ENCODE measurements at places on chromosomes 5 and 9.

- ATAC-seq = no peak
These were observed 60.7 kb upstream of the SYNPO start for GRCh38 chr5:150579462-150580400.

DNA sequence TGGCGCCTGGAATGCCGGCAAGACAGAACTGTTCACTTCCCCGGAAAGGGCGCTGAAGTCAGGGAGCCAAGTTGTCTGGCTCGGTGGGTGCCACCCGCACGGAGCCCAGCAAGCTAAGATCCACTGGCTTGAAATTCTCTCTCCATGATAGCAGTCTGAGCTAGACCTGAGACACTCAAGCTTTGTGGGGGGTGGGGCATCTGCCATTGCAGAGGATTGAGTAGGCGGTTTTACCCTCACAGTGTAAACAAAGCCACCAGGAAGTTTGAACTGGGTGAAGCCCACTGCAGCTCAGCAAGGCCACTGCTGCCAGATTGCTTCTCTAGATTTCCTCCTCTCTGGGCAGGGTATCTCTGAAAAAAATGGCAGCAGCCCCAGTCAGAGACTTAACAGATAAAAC is 277.4 kb downstream of the SLCO4C1 start:
- no peak for ATAC-seq

DNA sequence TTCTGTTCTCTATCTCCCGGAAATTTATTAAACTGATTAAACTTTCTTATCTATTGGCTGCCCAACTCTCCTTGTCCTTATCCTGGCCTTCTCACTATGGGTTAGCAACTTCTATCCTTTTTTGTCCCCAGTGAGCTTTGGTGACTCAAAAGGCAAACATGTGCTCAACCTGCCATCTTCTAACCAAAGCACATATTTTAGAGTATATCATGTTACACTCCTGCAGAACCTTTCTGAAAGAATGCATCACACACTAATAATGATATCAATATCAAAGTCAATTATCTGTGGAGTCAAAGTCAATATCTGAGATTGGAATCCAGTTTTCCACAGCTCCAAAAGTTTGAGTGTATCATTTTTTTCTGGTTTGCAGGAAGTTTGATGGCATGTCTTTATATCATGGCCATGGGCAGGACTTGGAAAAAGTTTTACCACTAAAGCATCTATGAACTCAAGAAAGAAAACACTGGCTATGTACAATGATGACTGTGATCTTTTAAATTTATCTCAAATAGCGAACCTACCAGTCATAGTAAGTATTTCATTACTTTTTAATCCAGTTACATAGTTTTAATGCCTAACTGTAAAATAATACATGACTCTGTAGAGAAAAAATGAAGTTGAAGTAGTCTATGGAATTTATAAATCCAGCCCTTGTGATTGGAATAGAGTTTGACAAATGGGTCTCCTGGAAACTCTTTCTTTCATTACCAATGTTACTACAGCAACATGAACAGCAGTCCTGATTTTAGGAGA is 166.8 kb downstream of the DROSHA start:
- no peak for ATAC-seq

DNA sequence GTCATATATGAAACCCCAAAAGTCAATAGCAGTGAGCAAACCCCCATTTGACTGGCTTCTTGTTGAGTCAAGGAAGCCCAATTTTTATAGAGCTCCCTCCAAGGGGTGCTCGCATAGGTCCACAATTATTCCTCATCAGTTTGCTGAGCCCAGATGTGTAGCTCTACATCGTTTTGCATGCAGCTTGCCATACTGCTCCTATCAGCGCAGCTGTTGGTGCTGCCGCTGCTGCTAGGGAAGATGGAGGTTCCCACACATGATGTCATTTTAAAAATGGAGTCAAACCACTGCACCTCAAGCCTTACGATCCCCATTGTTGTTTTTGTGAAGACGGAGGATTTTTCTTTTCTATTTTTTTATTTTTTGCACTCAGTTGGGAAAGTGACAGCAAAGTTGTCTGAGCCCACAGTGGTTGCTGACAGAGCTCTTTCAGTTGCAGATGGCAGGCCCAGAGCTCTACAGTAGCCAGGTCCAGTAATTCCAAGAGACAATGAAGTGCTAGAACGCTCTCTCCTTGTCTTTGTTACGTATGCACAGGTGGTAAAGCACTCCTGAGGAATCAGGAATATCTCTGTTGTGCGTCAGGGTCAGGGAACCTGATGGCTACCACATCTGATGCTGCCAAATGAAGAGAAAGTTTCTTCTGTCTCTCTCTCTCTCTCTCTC is 23.2 kb upstream of the C5orf63 start:
- ATAC-seq = no peak

DNA sequence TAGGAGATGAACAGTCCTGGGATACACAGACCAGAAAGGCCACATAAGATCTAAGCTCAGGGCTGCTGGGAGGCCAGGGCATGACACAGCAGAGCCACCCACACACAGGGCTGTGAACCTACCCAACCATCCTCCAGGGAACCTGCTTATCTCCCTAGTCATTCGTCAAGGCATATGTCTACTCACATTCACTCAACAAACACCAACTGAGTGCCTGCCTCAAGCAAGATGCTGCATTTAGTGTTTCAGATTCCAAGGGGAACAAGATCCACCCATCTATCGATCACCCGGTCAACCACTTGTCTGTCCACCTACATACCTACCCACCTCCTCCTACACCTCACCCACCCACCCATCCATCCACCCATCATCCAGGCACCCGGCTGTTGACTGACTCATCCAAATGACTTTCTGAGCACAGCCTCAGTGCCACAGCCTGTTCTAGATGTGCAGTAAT is 1.9 kb downstream of the DPM2 start:
- ATAC-seq = peak; percentile 8

DNA sequence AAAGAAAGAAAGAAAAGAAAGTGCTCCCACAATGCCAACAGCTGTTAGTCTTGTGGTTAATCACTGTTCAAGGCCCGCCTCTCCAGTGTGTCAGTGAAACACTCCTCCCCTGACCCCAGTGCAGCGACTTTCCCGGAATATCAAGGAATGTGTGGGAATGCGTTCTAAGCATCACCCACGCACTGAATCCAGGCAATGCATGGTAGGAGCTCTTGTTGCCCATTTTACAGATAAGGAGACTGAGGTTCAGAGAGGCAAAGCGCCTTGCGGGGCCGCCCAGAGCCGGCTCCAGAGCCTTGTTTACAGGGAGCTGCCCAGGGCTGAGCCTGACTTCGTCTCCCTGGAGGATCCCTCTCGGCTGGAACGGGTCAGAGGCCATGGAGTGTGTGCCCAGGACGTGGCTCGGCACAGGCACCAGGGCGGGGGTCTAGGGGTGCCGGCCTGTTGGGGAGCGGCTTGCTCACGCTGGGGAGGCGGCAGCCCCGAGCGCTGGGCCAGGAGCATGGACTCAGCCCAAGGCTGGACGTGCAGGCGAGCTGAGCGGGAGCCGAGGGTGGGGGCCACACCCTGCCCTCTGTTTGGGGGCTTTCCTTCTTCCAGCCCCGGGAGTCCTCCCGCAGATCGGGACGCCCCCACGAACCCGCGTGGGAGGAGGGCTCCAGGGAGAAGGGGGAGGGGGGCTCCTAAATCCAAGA is 823 bp downstream of the ST6GALNAC6 start:
- peak; percentile 38 for ATAC-seq

GRCh38 chr9:125999504-125999881 is 252.3 kb downstream of the PBX3 start:
- ATAC-seq = no peak

DNA sequence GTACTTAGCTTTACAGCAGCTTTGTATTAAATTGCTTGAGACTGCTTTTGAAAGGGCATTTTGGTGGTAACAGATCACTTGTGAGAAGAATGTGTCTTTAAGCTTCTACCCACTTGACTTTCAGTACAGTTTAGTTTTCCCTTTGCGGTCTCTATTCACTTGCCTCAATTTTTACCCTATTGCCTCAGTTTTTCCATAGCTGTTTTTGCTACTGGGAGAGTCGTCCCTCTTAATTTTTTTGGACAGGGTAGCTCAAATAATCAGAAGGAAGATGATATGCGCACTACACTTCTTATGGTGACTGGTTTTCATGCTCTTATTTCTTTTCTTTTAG is 18.8 kb downstream of the UGCG start:
- no peak for ATAC-seq

DNA sequence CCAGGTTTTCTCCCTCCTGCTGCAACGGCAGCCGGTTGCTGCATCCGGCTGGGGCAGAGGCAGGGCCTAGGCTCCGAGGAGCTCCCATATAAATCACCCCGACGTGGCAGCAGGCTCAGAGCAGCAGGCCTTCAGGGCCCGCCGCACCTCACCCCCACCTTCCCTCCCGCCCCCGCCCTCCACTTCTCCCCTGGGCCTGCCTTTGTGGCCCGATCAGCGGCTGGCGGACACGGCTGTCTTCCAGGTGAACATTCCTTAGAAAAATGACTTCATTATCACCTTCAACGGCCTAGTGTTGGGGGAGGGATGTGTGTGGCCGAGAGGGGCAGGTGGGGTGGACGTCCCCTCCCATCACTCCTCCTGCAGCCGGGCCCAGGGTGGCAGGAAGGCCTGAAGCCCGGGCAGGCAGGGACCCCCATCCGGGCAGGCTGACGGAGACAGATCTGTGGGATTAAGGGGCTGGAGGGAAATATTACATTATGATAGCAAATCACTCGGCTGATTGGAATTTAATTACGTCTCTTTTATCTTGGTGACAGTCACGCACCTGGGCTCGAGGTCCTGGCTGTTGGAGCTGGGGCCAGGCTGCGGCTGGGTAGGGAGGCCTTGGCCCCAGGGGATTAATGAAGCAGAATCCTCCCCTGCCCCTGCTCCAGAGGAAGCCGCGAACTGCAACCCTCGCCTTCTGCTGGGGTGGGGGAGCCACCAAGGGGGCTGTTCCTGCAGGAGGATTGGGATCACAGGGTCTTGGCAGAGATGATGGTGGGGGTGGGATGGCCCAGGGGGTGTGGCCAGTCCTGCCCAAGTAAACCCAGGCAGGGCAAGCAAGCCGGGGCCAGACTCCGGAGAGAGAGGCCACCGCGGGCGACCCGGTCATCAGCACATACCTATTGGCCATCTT is 38.4 kb upstream of the RXRA start:
- no peak for ATAC-seq

GRCh38 chr5:126855266-126855665 is 78.3 kb downstream of the LMNB1 start:
- ATAC-seq = no peak
